ENCODE measurements at places on chromosomes 7 and 10.
A peak's percentile ranks its signal among the peaks of the same experiment; 100 is the strongest.

GRCh38 chr10:122230222-122230621, 40.9 kb upstream of the BTBD16 start:
- DNase-seq, result no peak

GRCh38 chr7:821688-822087, 10.6 kb upstream of the SUN1 start:
- DNase-seq, result no peak

DNA sequence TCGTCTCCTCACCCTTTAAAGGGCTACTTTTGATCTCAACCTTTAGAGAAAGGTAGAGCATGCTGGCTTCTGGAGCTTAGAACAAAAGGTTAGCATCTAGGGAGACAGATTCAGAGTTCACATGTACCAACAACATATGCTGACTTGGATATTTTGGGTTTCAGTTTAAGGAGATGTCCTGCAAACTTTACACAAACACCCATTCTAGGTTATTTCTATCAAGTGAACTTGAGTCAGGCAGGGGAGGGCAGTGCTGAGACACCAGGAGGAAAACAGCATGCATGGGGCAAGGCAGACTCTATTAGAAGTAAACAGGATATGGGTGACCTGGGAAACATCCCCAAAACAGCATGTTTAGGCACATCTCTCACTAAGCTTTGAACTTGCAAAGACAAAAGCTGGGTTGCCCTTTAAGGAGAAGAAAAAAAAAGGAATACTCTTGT, 43.8 kb downstream of the ARL4A start:
- no peak for DNase-seq

GRCh38 chr7:152512706-152513105, 76.9 kb upstream of the KMT2C start:
- no peak for DNase-seq

GRCh38 chr7:154577141-154577873, 425.6 kb downstream of the PAXIP1 start:
- no peak for DNase-seq

DNA sequence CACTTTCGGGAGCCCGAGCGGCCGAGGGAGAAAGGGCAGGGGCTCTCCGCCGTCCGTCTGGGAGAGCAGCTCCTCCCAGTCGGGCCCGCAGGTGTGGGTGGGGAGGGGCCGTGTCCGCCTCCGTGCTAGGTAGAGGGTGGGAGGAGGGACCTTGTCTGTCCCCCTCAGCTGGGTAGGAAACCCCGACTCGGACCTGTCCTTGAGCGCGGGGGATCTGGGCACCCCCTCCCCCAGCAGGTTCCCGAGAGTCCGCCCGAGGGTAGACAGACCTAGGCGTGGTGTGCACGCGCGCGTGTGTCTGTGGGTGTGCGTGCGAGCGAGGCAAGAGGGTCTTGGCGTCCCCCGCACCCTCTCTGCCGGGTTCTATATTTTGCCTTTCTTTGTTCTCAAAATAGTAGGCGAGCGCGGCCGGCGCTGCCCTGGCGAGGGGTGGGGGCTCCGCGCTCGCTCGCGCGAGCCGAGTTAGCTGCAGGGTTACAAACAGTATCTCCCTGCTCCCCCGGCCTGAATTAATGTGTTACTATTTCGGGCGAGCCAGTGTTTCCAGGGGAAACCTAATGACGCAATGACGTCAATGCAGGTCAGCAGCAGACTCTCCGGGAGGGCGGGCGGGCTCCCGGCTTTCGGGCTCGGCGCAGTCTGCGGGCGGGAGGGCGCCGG, 73.9 kb upstream of the LEP start:
- no peak for DNase-seq

- no peak for DNase-seq
Measured at GRCh38 chr7:28605427-28606085, 193.2 kb downstream of the CREB5 start.

GRCh38 chr10:103470761-103471653, 8.0 kb downstream of the CALHM3 start:
- peak; percentile 11 for DNase-seq

DNA sequence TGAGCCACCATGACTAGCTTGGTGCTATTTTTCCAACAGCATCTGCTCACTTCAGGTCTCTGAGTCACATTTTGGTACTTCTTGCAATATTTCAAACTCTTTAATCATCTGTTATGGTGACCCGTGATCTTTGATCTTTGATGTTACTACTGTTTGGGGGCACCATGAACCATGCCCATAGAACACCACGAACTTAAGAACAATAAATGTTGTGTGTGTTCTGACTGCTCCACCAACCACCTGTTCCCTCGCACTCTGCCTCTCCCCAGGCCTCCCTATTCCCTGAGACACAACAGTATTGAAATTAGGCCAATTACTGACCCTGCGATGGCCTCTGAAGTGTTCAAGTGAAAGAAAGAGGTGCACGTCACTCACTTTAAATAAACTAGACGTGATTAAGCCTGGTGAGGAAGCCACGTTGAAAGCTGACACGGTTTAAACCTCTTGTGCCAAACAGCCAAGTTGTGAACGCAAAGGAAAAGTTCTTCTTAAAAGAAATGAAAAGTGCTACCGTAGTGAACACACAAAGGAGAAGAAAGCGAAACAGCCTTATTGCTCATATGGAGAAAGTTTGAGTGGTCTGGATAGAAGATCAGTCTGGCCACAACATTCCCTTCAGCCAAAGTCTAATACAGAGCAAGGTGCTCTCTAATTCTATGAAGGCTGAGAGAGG, 27.2 kb upstream of the ATP6V0A4 start:
- DNase-seq, result no peak

- no peak for DNase-seq
Measured at GRCh38 chr10:7320072-7320471, 90.8 kb downstream of the SFMBT2 start.

GRCh38 chr10:21100190-21100589, 203.1 kb upstream of the NEBL start:
- no peak for DNase-seq

DNA sequence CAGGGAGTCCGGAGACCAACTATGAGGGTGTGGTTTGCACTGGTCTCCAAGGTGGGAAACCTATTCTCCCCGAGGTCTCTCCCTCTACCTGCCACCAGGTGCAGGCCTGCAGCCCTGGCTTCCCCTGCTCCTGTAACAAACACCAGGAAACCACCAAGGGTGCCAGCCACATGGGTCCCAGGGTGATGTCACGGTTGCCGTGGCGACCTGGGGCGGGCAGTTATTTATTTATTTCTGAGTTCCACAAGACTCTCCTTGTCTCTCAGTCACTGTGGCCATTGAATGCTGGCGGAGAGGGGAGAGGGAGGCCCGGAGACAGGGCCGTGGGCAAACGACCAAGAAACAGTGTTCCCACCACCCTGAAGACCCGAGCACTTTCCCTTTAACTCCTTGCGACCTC, 27.0 kb downstream of the MMD2 start:
- DNase-seq, result no peak

DNA sequence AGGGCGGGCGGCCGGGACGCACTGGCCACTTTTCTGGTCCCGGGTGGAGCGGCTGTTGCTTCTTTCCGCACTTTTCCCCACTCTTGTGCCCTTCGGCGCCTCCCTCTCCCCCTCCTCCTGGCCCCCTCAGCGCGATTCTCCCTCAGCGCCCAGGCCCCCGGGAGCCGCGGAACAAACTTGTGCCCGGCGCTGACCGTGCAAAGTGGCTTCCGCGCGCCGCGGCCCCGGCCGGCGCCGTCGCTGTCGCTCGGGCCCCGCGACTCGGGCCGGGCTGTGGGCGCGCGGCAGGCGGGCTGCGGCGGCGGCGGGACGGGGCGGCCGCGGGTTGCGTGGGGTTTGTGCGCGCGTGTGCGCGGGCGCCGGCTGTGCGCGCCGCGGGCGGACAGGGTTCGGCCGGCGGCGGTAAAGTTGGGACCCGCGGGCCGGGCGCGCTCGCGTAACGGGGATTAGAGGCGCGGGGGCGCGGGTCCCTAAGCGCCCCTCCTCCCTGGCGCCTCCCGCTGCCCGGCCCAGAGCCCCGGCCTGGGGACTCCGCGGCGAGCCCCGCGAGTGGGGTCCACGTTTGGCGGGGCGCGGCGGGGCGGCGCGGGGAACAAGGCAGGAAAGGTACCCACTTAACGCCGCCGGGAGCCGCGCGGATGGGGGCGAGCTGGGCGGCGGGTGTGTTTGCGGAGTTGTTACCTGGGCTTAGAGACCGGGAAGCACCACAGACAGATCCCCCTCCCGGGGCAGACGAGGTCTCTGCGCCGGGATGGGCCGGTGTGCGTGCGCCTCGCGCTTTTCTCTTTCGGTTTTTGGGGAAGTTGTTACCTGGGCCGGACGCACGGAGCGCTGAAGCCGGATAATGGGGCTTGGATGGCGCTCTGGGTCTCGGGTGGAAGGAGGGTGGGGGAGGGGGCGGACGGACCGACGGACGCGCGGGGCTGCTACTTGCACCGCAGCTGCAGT, 860 bp downstream of the ZEB1 start:
- DNase-seq, result peak; percentile 28

DNA sequence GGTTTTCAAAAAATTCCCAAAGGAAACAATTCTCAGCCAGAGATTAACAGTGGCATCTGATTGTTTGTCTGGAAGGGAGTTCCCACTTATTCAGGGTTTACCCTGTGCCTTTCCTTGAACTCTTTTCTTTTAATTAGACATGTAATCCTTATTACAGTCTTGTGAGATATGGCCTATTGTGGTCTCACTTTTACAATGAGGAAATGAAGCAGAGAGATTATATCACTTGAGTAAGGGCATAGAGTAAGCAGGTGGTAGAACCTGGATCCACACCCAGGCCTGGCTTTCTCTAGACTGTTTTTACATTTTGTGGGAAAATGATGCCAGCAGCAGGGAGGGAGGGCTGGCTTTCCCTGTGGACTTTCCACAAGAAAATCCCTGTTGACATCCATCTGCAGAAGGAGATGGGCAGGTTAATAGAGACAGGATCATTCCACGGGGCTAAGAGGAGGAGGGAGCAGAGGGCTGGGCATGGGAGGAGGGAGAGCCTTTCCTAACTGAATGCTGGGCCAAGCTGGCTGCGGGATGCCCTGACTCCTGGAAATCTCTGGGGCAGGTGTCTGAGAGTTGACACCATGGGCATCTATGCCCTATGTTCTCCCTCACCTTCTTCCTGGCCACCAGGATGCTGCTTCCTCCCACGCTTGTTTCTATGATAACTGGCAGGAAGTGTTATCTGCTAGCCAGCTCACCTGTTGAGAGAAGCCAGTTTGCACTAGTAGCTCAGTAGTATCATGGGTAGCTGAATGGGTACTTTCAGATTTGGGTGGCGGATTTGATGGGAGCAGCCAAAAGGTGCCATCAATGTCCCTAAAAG, 28.7 kb upstream of the ARHGAP22 start:
- no peak for DNase-seq

- DNase-seq, result no peak
Measured at GRCh38 chr10:28587970-28588290, 55.0 kb downstream of the WAC start.

DNA sequence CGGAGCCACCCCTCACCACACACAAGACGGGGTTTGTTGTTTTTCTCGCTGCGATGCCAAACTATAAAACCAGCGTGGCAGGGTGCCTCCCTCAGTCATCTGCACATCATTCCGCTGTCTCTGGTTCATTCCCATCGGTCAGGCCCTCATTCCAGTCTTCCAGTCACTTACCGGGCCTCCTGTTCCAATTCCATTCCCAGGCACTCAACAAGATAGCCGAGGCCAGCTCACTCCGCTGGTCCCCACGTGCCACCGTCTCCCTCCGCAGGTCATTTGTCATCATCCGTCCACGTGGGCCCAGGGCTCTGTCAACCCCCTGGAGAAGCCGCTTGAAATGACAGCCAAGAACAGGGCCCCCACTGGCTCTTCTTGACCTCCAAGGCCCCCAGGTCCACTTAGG, 6.1 kb upstream of the TMEM184A start:
- DNase-seq, result no peak

- no peak for DNase-seq
Measured at GRCh38 chr10:48803801-48804584, 119.3 kb downstream of the WDFY4 start.

- no peak for DNase-seq
Measured at GRCh38 chr7:81467964-81468363, 301.9 kb downstream of the HGF start.

DNA sequence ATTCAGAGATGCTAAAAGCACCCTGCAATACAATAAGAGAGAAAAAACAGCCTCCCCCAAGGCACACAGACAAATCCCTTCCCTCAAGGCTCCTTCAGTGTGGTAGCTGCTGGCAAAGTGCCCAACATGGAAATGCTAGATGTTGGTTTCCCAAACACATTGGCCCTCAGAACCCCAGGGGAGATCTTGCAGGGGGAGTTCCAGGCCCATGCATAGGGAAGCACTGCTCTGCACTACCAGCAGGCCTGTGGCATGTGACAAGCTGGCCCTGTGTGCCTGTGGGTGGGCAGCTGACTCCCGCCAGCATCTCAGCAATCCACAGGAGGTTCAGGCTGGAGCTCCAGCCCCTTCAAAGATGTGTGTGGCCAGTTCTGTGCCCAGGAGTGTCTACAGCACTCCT, 16.8 kb upstream of the CSGALNACT2 start:
- DNase-seq, result no peak

GRCh38 chr10:31262672-31263071, 56.3 kb upstream of the ZEB1 start:
- DNase-seq, result no peak

DNA sequence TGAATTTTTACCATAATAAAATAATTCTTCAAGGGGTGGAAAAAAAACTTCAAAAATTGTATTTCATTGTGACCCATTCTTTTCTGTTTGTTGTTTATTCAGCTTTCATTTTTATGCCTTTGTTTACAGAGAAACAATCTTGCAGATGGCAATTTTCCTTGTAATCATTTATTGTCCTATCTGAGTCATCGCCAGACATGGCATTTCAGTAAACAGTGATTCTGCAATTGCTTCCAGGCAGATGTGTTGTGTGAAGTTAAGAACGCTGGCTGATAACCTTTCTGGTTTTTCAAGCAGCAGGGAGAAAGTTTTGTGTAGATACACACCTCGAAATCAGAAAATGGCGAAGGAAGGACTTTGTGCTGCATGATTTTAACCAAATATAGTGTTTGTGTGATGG, 80.7 kb upstream of the RPA3 start:
- no peak for DNase-seq

- no peak for DNase-seq
Measured at GRCh38 chr10:21524526-21525366, 736 bp downstream of the SKIDA1 start.

- DNase-seq, result no peak
Measured at GRCh38 chr10:62554632-62555199, 180.5 kb downstream of the ZNF365 start.

DNA sequence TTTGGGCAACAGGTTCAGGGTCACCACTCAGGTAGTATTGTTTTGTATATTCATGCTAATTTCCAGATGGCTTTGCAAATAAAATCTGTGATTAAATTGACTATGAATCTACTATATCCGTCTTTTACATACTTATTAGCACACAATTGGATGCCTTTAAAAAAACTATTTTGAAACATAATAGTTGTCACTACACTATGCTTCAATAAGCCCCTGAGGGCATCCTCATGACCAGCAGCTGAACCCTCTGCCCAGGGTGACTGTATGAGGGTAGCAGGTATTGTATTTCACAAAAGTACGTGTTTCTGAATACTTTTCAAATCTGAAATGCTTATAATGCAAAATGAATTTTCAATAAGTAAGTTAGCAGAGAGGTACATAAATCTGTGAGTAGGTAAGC, 97.3 kb downstream of the DNAH11 start:
- no peak for DNase-seq

Measured in effector CD8-positive, alpha-beta T cell (primary cell).